ENCODE measurements at places on chromosomes 6 and 20.

DNA sequence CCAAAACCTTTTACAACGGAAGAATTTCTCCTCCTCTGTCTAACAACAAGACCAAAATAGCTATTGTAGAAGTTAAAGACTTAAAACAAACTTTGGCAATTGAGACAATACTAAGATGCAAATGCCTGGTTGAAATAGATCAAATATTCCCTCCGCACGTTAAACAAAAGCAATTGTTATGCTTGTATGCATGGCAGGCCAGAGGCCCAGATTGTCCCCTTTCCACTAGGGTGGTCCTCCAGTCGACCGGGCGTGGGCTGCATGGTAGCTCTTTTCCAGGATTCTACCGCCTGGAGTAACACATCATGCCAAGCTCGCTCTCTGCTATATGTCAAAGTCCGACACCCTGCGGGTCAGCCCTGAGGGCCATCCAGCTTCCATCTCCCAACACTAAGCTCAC is 234.7 kb downstream of the RNGTT start:
- DNase-seq, result no peak

DNA sequence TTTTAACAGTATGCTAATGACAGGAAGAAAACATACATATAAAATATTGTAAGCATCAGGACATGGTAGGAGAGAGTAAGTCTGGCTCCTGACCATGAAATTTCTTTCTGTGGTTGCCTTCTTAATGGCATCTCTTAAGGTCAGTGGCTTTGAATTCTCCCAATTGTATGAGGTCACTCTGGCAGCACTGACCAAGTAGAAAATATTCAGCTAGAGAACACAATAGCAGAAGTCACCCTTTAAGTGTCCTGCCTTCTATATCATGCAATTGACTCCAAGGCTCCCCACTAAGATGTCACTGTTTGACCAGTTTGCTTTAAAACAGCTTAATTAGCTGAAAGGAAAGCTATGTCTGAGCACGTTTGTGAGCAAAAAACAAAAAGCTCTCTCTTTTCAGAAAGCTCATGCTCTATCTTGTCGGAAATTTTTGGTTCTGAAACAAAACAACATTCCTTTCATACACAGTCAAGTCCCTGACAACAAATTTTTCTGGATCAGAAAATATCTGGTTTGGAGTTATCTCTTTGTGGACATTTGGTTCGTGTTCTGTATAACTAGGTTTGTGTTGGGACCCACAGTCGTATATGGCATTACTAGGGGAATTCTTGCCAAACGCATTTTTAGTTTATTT is 120.9 kb upstream of the IFNGR1 start:
- no peak for DNase-seq

DNA sequence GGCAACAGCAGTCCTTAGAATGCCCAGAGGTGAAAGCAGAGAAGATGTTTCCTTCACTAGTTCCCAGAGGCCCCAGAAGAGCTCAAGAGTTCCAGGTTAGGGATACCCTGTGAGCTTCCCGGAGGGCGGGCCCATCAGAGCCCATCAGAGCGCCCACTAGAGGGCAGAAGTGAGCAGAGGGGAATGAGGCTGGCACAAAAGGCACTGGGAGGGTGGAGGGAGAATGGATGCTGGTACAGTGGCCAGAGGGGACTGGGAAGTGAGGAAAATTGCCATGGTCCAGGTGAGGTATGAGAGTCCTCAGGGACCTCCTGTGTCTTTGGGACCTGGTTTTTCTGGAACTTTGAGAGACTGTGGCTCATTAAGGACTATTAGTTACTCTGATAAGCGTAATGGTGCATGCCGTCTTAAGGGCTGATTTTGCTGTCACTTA is 57.3 kb downstream of the LINC00237 start:
- DNase-seq, result no peak

DNA sequence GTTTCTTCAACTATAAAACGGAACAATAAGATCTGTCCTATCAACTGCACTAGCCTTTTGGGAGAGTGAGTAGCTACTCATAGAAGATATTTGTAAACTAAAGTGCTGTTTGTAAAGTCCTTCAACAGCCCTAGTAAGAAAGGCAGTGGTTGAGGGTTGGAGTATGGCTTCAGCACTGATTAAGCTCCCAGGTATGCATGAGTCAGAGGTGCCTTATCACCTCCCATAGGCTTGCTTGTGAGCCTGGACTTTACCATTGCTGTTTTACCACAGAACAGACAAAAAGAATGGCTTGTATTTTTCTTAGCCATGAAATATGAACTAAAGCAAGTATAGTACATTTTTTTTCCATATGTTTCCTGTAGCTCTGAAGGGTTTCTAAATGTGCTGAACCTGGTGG is 44.1 kb downstream of the SAMD3 start:
- DNase-seq, result no peak

- DNase-seq, result no peak
These were observed 180.5 kb downstream of the IBTK start for GRCh38 chr6:82066991-82067411.

DNA sequence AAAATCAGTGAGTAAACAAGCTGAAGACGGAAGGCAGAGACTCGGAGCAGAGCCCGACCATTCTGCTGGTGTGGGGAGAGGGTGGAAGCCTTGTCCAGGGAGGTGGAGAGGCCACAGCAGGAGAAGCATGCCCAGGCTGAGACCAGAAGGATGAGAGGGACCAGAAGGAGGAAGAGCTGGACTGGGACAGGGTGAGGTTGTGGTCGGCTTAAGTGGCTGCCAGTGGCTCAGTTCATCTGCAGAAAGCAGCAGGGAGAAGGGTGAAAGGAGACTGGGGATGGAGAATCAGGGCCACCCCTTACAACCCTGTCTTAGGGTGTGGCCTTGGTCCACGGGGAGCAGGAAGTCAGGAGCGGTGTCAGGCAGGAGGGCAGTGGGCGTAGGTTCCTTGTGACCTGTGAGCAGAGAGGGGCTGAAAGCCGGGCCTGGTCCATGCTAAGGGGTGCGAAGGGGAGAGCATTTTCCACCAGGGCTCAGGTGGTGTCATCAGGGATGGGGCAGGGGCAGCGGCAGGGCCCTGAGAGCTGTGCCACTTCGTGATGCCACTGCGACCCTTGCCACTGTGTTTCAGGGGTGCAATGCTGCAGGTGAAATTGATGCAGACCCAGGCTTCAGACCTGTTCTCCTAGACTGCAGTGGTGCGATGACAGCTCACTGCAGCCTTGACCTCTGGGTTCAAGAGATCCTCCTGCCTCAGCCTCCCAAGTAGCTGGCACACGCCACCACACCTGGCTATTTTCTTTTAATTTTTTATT is 81.1 kb downstream of the TTLL2 start:
- no peak for DNase-seq

- no peak for DNase-seq
These were observed 98.3 kb downstream of the BMP7 start for GRCh38 chr20:57167971-57168701.

DNA sequence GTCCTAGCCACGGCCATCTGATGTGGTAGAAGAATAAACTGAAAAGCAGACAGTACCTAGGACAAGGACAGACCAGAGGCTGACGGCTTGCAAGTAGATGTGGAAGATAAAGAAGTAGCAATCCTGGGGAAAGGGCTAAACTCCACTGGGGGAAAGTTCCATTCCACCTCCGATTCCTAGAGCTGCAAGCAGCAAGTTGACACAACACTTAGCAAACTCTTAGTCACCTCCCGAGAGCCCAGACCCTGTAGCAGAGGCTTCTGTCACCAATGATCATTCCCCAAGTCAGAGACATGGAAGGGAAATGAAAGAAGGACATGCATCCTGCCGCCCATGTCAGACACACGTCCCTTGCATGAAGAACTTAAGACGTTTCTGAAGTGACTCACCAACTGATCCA is 99.2 kb upstream of the RPS6KA2 start:
- no peak for DNase-seq

GRCh38 chr6:144493035-144493910 is 208.1 kb downstream of the UTRN start:
- no peak for DNase-seq

DNA sequence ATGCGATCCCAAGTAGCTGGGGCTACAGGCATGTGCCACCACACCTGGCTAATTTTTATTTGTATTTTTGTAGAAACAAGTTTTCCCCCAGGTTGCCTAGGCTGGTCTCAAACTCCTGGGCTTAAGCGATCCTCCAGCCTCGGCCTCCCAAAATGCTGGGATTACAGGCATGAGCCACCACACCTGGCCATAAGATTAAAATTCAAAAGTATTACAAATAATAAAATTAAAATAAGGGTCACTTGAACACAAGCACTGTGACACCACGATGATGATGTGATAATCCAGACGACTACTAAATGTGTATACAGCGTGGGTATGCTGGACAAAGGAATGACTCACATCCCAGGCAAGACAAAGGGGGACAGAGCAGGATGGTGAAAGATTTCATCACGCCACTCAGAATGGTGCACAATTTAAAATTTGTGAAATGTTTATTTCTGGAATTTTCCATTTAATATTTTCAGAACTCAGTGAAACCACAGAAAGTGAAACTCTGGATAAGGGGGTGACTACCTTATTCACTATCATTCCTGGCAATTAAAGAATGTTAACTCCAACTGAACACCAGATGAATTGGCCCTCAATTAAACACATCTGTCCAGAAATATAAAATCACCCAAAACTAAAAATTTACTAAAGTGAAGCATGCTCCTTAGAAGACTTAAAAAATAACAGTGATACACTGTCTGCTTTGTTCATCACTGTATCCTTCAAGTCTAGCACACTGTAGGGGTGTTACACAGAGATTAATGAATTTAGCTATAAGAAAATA is 13.1 kb downstream of the B4GALT5 start:
- DNase-seq, result no peak

DNA sequence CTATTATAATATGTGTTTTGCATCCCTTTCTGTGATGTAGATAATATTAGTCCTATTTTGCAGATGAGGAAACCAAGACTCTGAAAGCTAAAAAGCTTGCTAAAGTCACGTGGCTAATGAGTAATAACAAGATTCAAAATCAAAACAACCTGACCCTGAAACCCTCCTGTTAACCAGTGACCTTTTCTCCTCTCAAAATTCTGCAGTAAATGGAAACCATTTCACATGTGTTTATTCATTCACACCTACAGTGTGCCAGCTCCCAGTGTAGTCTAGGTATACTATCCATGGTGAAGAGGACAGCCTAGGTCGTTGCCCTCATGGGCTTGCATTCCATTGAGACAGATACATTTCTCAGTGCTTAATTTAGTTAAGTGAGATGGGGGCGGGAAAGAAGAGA is 30.6 kb upstream of the PHACTR2 start:
- DNase-seq, result no peak

DNA sequence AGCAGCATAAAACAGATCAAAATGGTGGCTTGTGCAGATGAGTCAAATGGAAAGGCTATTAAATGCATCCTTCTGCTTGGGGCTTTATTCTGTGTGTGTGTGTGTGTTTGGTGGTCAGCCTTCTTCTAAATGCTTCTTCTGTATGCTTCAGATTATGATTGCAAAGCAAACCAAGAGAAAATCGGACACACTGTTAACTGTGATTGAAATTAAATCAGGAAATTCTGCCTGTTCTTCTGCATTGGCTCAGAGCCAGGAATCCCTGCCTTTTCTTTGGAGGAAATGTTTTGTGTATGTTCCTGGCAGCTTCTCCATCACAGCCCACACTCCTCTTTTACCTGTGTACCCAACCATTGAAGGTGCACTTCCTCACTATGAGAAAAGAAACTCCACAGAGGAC is 22.3 kb upstream of the PDE10A start:
- no peak for DNase-seq

DNA sequence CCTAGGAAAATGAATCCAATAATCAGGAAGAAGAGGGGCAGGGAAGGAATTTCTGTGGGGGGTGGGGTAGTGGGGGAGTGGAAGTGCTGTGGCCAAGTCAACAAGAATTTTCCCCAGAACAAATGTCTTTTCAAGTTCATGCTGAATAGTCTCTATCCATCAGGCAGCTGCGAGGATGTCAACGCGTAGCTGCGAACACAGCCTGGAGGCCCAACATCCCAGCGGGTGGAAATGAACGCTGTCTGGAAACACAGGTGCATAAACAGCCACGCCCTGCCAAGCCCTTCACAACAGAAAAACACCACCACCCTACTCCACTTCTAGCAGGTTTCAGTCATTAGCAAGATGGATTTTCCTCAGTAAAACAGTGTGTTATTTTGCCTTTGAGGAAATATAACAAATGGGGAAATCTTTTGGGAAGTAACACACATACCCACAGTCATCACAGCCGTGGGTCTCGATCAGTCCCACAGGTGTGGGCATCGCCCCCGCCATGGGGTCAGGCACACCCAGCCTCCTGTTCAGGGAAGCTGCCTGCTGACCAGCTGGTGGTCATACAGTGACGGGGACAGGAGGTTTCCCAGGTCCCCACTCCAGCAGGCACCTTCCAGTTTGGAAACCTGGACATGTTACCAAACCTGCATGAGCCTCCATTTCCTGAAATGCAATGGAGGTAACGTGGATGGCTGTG is 112.1 kb upstream of the THBS2 start:
- DNase-seq, result no peak

- DNase-seq, result no peak
These were observed 192.6 kb upstream of the SALL4 start for GRCh38 chr20:51994751-51995417.

GRCh38 chr6:146265056-146265455 is 236.2 kb downstream of the GRM1 start:
- no peak for DNase-seq

DNA sequence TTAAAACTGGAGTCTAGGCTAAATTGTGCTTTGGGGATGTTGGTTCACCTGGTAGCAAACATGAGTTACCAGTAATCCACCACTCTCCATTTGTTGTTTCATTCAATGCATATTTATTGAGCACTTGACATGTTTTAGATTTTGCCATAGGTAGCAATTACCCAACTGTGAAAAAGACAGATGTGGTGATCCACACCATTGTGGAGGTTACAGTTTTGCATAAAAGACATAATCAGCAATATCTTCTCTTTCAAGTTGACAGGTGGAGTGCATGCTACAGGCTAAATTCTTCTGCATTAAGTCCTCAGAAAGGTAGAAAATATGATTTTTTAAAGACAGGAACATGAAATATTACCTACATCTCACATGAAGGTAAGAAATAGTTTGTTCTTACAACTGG is 143.0 kb upstream of the TSHZ2 start:
- DNase-seq, result no peak

DNA sequence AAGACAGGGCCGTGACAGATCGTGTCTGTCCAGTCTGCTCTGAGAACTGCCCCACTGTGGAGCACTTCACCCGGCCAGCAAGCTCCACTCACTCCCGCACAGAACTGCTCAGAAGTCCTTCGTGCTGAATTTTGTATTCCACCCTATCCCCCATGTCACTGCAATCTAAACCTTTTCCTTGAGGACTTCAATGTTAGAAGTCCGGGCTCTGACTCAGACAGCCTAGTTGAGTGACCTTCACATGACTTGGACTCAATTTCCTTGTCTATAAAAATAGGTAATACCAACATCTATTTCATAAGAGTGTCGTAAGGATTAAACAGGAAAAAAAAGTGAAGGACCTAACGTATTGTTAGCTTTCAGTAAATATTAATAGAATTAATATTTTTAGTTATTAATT is 161.6 kb downstream of the QRSL1 start:
- no peak for DNase-seq

Measured in tibial nerve (tissue), 4 donors.